Neural crest cell (in vitro differentiated cells): ENCODE measurements at places on chromosomes 11 and 22.

DNA sequence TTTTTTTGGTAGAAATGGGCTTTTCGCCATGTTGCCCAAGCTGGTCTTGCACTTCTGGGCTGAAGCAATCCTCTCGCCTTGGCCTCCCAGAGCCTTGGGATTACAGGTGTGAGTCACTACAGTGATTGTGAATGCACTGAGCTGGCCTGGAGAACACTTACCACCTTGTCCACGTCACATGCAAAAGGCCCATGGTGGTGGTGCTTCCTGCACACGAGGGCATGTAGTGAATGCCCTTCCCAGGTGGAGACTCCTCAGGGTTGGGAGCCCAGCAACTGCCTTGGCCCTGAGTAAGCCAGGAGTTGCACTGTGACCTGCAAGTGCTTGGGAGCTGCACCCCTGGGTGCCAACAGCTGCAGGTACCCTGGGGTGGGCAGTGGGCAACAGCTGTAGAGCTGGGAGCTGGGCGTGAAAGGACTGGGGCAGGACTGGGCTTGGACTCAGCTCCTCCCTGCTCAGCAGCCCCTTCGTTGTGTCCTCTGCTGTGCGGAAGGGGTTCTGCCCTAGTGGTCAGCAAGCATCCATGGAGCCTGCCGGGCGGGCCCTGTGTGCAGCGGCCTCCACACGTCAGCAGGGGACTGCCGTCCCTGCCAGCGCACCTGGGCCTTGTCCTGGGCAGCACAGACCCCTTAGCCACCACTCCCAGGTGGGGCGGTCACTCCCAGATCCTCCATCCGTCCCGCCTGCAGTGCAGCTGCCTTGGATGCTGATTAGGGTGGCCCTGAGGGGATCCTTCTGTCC lies 9.3 kb upstream of the ADORA2A start:
- DNase-seq = no peak

DNA sequence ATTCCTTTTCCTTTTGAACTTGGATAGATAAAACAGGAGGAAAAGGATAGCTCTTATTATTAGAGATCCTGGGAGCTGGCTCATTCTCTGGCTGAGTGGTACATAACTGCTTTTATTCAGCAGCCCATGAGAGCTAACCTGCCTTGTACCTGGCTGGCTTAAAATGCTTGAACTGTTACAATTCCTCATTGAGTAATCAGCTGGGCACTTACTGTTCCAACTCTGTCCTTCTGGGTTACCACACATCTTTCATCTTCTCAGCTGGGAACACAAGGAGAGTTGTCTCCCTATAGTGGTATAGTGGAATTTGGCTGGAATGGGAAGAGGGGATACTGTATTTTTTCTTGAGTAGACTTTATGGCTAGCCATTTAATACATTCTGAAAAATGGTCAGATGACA lies 39.8 kb upstream of the SPTBN2 start:
- DNase-seq = no peak

DNA sequence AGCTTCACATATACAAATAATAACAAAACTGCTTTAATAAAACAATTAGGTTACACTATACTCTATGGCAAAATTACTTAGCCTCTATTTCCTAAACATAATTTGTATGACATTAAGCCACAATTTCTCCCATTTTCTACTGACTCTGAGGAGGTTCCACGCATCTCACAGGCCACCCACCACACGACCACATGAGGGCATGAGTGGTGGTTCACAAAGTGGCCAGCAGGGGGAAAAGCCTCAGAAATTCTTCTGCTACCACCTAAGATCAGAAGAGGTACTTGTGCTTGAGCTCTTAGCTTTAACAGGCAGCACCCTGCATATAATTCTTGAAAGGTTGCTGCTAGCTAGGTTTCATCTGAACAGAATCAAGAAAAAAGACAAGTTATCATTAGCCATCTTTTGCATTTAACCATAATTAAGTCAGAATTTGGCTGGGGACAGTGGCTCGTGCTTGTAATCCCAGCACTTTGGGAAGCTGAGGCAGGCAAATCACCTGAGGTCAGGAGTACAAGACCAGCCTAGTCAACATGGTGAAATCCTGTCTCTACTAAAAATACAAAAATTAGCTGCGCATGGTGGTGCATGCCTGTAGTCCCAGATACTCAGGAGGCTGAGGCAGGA lies 7.7 kb downstream of the LPXN start:
- peak; percentile 62 for DNase-seq

- DNase-seq = no peak
Observed at GRCh38 chr11:62721994-62722393, 5.3 kb downstream of the HNRNPUL2 start.

DNA sequence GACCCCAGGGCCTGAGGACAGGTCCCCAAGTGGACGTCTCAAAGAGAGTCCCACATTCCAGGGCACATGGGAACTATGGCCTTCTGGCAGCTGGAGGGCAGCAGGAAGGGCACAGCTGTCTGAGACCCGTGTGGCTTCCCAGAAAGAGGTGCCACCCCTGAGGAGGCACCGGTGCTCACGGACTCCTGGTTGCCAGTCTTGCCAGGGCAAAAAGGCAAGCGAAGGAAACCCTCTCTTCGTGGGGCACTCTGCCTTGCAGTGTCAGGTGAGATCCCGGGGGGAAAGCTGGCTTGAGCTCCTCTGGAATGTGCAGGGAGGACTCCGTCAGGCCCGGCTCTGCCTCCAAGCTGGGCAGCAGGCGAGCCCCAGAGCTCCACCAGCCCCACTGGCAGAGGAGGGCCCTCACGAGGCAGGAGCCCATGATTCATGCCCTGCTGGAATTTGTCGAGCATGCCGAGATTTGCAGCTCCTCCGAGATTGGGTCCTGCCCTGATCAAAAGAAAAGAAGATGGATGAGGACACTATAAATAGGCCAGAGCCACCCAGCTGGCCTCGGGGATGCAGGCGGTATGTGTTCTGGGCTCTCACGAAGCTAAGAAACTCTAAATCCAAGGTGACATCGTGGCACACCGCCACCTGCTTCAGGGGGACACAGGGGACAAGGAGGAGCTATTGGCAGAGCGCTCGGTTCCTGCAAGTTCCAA lies 9.9 kb upstream of the CELSR1 start:
- DNase-seq = no peak

DNA sequence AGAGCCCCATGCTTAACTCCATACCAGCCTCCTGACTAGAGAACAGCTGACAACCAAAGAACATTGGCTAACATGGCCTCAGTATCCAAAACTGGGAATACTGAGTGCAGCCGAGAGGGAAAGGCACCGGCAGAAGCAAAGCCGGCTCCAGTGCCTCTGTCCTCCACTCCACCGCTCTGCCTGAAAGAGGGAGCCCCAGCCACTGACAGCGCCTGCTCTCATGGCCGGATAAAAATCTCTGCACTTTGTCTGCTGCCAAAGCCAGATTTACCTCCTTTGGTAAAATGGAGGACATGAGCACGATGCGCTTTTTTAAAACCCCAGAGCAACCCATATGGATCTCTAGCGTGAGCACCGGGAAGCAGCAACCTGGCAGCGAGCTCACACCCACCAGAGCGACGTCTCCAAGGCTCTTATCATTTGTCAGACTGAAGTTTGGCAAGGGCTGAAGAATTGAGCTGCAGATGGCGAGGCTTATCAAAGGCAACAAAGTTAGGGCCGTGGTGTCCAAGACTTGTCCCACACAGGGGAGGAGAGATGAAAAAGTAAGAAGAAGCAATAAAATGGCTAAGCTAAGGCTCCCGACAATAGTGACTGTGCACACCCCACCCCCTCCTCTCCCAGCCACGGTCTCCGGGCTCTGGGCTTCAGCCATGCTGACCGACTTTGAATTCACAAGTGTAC lies 71.4 kb downstream of the EFCAB6 start:
- DNase-seq = no peak
